ENCODE measurements at places on chromosomes 3 and 15.

GRCh38 chr3:141178551-141178950, 53.1 kb upstream of the PXYLP1 start:
- no peak for DNase-seq

DNA sequence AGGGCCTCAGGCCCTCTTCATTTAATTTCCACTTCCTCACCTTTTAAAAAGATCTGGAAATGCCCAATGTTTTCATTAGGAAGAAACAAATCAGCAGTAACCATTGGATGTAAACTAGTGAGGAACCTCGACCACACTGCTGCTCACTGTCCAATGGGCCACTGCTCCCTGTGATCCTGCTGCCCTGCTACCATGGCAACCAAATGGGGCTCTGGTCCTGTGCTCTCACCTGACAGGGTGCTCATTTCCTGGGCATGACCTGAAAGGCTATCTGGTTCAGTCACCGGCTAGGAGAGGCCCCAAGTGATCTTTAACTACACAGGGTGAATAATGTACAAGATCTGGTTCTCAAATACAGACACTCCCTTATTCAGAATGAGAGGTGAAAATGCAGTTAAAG, 54.6 kb downstream of the ARHGEF3 start:
- DNase-seq, result no peak

DNA sequence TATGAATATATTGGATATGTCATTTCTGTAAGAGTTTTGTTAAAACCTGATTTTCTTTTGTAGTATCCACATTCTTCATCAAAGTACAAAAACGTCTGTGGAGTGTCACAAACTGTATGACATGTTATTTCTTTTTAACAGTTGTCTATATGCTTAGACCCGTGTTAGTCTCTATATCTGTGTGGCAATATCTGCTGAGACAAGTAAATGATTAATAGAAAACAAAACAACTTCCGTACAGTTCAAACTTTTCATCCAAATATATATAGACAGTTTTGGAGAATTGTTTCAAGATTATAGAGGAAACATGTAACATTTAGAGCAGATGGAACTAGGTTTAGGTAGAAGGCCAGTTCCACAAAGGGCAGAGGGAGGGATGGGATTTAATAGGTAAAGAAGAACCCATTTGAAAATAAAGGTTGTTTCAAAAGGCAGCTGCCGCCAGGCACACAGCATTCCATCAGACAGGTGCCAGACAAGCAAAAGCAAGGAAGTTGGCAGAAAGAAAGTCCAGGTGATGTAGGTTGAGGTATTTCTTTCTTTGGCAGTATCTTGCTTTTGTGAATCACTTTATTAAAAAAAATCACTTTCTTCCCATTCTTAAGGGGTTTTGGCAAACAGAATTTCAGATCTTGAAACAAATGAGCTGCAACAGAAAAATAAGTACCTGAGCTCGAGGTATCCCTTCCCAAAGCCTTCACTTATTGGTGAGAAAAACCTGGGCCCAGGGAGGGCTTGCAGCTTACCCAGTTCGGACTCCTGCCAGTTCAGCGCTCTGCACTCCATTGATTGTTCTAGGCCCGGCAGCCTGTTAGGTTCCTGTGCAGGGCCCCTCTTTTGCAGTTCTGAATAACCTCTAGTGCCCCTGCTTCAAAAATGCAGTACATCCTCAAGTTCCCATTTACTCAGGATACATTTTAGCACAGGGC, 49.0 kb downstream of the LRRN1 start:
- DNase-seq, result no peak

DNA sequence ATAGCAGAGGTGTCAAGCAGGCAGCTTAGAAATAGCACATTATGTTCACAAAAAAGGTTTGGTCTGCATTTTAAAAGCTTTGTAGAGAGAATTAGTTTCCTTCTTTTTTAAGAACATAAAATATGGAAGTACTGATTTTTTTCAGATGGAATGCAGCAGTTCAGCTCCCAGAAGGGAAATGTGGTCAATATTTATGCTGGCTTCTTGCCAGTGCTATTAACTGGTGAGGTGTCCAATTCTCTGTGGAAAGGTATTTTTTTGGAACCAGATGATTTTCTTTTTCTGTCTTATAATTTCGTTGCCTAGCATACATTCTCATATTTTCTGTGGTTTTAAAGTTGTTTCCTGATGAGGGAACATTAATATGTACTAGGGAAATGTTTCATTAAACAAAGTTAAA, 211.4 kb upstream of the ZNF385D start:
- DNase-seq, result no peak

- no peak for DNase-seq
Measured at GRCh38 chr15:59931646-59932261, 72.4 kb upstream of the FOXB1 start.
